Stimulated activated CD4-positive, alpha-beta T cell treated with anti-CD3 and anti-CD28 coated beads, Interleukin-12 subunit alpha, Interleukin-12 subunit beta, amount 100 ng/mL, for 4 hours (primary cell): ENCODE measurements at places on chromosomes 2 and 18.

- DNase-seq: no peak
Observed at GRCh38 chr2:3608373-3609278, 13.7 kb downstream of the COLEC11 start.

DNA sequence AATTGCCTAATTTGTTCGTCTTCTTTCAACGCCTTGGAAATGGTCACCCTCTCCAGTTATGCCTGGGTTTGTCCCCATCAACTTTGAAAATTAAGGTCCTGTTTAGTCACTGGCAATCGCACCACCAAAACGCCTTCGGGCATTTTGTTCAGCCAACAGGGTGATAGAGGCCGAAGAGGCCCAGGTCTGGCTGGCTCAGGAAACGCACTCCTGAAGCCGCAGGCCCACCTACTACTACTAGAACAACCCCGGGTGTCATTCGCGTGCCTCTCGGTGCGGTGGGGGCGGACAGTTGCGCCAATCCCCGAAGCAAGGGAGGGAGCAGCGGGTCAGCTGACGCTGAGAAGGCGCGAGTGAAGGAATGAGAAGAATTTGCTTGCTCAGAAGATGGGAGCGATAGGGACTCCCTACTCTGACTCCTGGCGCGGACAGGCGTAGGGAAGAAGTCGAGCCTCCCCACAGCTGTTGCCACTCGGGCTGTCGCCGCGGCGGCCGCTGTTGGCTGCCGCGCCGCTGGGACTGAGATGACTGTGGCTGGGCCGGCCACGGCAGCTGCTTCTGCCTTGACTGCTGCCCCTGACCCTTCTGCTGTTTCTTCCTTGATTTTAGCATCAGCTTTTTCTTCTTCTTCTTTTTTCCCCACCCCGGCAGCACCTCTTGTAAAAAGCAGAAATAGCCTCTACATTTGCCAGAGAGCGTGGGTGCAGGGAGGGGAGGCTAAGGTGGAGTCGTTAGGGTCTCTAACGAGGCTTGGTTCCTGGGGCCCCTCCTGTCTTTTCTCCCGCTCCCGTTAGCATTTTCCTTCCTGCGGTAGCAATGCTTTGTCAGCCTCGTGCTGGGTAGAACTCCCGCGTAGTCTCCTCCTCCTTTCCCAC lies 387.6 kb downstream of the FIGN start:
- no peak for DNase-seq

GRCh38 chr2:4066217-4066616 lies 362.8 kb downstream of the DCDC2C start:
- no peak for DNase-seq

DNA sequence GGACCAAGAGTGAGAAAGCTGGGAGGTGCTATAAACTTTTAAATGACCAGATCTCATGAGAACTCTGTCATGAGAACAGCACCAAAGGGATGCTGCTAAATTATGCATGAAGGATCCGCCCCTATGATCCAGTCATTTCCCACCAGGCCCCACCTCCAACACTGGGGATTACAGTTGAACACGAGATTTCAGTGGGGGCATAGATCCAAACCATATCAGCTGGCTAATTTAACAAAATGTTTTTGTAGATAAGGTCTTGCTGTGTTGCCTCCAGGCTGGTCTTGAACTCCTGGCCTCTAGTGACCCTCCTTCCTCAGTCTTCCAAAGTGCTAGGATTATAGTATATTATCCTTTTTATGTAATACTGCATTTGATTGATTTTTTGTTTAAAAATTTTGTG lies 56.0 kb downstream of the NBEAL1 start:
- no peak for DNase-seq

DNA sequence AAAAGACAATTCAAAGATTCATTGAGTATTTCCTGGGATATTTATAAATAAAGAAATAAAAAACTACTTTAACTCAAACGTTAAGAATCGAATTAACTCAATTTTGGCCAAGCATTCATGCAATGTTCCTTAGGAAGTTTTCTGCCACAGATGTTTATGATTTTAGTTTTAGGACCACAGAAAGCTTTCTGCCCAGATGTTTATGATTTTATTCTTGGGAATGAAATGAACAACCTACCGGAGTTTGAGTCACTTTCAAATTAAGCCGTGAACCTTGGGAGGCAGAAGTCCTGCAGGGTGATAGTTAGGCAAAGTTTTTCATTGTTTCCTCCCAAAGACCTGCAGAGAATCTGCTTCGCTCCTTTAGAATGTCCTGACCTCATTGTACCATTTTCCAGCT lies 34.7 kb upstream of the MBP start:
- DNase-seq: no peak

GRCh38 chr2:9002637-9003365 lies 683 bp downstream of the MBOAT2 start:
- DNase-seq: peak; percentile 0

GRCh38 chr2:224333726-224334482 lies 68.0 kb downstream of the FAM124B start:
- no peak for DNase-seq

- no peak for DNase-seq
Observed at GRCh38 chr18:23710068-23710527, 20.8 kb downstream of the LAMA3 start.

- no peak for DNase-seq
Observed at GRCh38 chr2:177598326-177599138, 206.0 kb downstream of the AGPS start.

GRCh38 chr2:130837175-130837810 lies 579 bp downstream of the ARHGEF4 start:
- DNase-seq: no peak

DNA sequence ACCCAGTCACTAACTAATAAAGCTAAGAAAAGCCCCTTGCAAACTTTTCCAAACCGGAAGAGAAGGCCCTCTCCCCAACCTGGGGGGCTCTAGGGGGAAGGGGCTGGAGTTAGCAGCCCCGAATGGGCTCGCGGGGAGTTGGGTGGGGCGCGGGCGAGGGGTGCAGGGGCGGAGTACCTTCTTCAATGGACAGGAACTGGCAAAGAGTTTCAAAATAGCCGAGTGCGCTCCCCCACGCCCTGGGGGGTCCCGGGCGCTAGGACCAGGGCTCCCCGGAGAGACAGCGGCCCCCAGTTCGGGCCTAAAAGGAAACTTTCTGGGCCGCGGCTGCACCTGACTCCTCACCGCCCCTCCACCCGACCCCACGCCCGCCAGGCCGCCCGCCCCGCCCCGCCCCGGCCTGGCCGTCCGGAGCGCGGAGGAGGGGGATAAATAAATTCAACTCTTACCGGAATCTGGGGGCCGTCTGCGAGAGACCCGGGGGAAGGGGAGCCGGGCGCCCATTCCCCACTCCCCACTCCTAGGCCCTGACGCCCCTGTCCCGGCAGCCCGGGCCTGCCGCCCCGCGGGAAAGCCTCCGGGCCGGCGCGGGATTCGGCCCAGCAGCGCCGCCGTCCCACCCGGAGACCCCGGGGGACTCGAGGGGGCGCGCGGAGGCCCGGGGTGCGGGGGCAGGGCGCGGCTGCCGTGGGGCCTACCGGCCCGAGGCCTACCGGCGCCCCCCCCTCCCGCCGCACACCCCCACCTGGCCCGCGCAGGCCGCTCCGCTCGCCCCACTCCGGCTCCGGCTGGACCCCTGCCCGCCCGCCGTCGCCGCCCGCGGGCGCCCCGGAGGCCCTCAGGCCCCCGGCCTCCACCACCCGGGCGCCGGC lies 868 bp downstream of the INO80D start:
- peak; percentile 41 for DNase-seq

DNA sequence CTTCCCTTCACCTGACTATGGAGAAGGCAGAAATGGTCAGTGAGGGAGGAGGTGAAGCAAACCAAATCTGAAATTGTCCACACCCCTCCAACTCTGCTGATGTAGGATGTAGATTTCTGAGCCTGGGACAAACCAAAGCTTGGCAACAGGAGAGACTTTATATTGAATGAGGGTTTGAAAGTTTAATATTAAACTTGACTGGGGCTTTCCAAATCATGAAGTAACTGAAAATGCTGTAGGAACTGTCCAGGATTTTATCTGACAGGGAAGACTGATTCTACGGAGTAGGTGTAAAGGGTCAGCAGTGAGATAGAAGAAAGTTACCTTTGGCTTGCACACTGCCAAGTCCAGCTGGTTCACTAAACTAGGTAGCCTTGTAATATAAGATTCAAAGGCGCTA lies 194.5 kb downstream of the TDRD15 start:
- no peak for DNase-seq

DNA sequence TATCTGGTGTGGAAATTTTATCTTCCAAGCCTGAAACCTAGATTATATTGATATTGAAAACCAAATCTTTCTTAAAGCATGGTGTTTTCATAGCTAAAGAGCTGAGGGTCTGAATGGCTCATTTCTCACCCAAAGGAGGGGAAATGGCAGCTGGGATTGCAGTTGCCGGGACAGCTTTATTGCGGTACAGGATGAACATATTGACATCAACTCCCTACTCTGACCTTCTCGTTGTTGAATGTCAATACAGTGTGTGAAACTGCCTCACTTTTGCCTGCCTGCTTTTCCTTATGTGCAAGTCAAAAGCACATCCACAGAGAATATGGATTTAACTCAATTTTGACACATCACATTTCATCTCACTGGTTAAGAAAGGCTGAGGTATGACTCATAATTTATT lies 3.6 kb upstream of the COX7A2L start:
- DNase-seq: no peak
